ENCODE measurements at places on chromosomes 12 and 14. TPM values are rescaled to one million over a fixed set of nuclear protein-coding genes. Genes with fewer than 3 reads are reported as not detected.
A peak's percentile ranks its signal among the peaks of the same experiment; 100 is the strongest.

GRCh38 chr12:4440187-4440941 is 5.3 kb downstream of the FGF6 start:
- DNase-seq, result no peak

The FSCB gene
- polyA plus RNA-seq, result not detected

The WASHC3 gene
- polyA plus RNA-seq, result 39.9 TPM

- DNase-seq, result no peak
Measured at GRCh38 chr12:13127444-13127843, 24.0 kb upstream of the GSG1 start.

The TGFB3 gene
- 21.1 TPM for polyA plus RNA-seq

The AMN gene
- 327 TPM for polyA plus RNA-seq

- DNase-seq, result no peak
Measured at GRCh38 chr14:82719617-82720016, 1186.0 kb upstream of the SEL1L start.

- DNase-seq, result no peak
Measured at GRCh38 chr12:116962197-116962596, 51.4 kb downstream of the FBXW8 start.

DNA sequence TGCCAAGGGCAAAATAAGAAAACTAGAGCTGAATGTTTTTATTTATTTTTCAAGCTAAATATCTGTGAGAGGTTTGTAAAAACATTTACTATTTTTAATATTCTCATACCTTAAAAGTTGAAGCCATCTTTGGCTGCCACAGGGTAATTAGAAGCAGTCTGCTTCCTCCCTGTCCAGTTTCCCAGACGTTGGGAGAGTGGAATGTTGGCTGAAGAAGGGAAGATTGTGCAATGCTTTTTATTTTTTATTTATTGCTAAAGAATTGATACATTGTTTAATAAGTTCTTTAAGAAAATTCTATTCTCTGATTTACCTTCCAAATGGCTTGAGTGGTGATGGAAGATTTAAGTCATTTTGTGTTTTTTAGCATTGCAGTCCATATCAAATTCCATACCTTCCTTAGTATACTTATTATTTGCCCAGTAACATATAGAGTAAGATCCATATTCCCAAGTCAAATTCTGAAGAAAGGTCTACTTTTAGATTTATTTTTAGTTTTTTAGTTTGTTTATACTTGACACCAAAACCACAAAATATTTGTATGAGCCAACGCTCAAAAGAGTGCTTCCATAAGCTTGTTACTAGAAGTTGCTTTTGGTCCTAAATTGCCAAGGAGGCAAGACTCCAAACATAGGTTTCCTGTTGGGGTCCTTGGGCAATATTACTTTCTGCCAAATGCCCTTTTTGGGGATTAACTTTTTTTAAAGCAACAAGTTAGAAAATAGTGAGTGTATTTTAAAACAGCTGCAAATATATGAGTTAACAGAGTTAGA is 124.0 kb upstream of the CPM start:
- no peak for DNase-seq

DNA sequence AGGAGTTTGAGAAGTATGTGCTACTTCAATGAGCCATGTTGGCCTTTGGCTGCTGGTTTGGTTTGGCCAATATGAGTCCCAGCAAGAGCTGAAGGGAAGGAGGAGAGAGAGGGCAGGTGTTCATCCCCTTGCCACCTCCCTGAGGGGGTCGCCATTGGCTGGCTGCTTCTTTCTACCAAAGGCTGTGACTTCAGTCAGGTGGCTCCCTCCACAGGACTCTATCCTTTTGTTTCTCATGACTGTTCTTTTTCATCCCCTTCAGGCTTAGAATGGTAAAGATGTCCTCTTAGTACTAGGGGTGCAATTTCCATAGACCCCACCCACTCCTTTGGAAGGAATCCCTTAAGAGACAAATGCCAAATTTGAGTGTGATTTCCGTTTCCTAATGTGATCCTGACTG is 31.2 kb upstream of the OTOGL start:
- DNase-seq, result no peak

GRCh38 chr12:1826867-1827705 is 6.7 kb downstream of the LRTM2 start:
- DNase-seq, result no peak

The PNMA1 gene
- 34.9 TPM for polyA plus RNA-seq

GRCh38 chr14:50736932-50737419 is 68.9 kb upstream of the SAV1 start:
- no peak for DNase-seq

The RPL10L gene
- polyA plus RNA-seq, result 0.70 TPM

DNA sequence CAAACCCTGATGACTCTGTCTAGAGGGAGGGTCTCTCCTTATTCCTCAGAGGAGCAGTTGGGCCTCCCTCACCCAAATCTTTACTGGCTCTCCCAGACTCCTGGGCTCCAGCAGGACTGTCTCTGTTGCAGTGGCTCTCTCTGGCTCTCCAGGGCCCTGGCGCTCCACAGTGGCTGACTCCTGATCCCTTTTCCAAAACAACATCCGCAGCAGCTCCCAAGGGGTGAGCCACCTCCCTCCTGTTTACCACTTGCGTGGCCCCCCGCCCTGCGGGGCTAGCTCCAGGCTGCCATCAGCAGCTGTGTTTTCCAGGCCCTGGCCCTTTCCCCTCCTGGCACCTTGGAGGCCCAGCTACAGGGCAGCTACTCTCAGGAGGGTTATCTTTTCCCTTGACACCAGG is 123.5 kb downstream of the CALM1 start:
- DNase-seq, result no peak

DNA sequence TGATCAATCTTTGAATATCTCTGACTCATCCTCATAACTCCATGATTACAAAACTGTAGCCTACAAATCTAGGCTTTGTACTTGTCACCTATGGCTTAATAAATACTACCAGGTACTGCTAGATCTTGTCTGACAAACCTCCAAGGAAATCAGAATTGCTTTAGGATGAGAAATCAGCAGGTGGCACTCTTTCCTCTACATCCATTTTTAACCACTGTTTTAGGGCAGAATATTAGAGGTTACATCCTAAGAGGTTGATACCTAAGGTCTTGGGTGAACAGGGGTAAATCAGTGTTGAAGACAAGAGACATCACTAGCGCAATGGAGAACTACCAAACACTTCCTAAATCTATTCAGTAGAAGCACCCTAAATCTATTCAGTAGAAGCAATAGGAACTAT is 63.1 kb upstream of the SOX5 start:
- peak; percentile 11 for DNase-seq

DNA sequence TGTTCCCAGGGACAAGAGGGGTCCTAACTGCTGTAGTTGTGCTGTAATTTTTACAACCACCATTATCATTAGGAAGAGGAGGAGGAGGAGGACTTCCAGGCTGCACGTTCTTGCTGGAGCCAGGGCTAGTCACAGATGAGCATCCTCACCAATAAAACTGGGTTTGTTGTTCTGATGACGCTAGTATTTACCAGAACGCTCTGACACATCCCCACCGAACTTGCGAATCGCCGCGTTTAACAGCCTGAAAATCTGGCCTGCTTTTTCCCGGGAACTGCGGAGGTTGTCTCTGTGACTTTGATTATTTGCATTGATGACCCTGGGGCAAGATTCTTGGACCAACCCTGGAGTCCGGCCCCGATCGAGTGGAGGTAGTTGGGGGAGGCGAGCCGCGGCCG is 10.2 kb downstream of the TBX5 start:
- DNase-seq, result no peak

GRCh38 chr14:22333422-22334274 is 255.4 kb downstream of the DAD1 start:
- DNase-seq, result no peak

The ADAM21 gene
- polyA plus RNA-seq, result 0.09 TPM

GRCh38 chr12:91211866-91212265 is 29.2 kb upstream of the DCN start:
- no peak for DNase-seq

The SLC48A1 gene
- 11.8 TPM for polyA plus RNA-seq

The EEF1AKMT3 gene
- polyA plus RNA-seq, result 8.0 TPM

DNA sequence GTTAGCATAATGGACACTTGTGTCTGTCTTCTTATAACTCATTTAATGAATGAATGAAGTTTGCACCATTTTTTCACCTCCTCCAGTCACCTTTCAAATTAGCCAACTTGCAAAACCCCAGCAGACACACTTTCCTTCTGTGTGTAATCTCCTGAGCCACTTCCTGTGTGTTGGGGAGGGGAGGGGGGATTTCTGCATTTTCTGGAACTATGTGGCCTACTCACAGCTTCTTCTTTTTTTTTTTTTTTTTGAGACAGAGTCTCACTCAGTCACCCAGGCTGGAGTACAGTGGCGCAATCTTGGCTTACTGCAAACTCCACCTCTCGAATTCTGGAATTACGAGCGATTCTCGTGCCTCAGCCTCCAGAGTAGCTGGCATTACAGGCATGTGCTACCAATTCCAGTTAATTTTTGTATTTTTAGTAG is 4.1 kb upstream of the SERPINA1 start:
- DNase-seq, result no peak

The IQSEC3 gene
- 2.7 TPM for polyA plus RNA-seq

The STAC3 gene
- 4.0 TPM for polyA plus RNA-seq

- no peak for DNase-seq
Measured at GRCh38 chr12:108386709-108387360, 47.7 kb upstream of the CMKLR1 start.

DNA sequence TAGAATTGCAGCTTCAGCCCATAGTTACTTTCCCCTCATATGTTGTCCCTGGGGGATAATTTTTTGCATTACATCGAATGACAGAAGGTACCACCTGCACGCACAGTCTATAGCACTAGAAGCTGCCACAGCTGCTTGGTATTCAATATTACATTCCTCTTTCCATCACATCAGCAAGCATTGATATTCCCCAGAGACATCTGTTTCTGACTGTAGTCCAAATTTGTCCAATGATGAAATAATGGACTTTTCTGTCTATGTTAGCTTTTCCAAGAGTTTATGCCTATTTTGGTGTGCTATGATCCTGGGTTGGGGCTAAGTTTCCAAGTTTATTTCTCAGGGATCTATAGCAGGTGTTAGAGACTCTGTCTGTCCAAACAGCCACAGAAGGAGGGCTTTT is 335.4 kb downstream of the LRIG3 start:
- DNase-seq, result no peak

GRCh38 chr12:117049295-117049694 is 49.9 kb downstream of the TESC start:
- no peak for DNase-seq

The CCDC88C gene
- polyA plus RNA-seq, result 28.0 TPM

DNA sequence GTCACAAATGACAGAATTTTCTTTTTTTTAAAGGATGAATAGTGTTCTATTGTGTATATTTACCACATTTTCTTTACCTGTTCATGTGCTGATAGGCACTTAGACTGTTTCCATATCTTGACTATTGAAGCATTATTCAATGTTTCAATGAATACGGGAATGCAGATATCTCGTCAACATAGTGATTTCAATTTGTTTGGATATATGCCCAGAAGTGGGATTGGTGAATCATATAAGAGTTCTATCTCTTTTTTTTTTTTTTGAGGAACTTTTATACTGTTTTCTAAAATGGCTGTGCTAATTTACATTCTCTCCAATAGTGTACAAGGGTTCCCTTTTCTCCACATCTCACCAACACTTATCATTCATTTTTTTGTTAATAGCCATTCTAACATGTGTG is 97.9 kb upstream of the FAR2 start:
- DNase-seq, result no peak

GRCh38 chr12:108616941-108617858 is 16.5 kb downstream of the SELPLG start:
- no peak for DNase-seq

GRCh38 chr14:81402123-81402495 is 2.0 kb upstream of the STON2 start:
- DNase-seq, result no peak

- DNase-seq, result no peak
Measured at GRCh38 chr12:100794441-100795173, at the start of gene ANO4. TSS of gene ANO4 (plus strand) at chr12:100794776. CDS start at chr12:100901786, 107,010 bp downstream.

The MUCL1 gene
- not detected for polyA plus RNA-seq

DNA sequence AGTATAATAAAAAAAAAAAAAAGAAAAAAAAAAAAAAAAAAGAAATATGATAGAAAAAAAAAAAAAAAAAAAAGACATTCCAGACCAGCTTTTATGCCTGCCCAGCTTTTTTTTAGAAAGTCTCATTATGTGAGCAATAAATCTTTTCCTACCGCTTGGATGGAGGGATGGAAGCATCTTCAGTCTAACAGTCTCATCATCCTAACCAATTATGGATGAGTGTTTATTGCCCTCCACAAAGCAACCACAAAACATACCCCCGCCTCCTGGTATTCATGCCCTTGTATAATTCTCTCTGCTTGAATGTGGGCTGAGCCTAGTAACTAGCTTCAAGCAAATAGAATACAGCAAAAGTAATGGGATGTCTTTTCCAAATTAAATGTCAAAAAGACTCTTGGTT is 33.7 kb upstream of the ADAMTS20 start:
- DNase-seq, result no peak

GRCh38 chr12:5273709-5274108 is 158.2 kb upstream of the NTF3 start:
- no peak for DNase-seq

The TAS2R8 gene
- not detected for polyA plus RNA-seq

The PZP gene
- polyA plus RNA-seq, result 0.24 TPM

GRCh38 chr12:26848156-26848825 is 15.3 kb upstream of the ITPR2 start:
- DNase-seq, result no peak

The TAS2R20 gene
- polyA plus RNA-seq, result 2.5 TPM
